CD4-positive, alpha-beta T cell treated with Interleukin-15 for 1 hour (primary cell): ENCODE measurements at places on chromosomes 12 and 14.

DNA sequence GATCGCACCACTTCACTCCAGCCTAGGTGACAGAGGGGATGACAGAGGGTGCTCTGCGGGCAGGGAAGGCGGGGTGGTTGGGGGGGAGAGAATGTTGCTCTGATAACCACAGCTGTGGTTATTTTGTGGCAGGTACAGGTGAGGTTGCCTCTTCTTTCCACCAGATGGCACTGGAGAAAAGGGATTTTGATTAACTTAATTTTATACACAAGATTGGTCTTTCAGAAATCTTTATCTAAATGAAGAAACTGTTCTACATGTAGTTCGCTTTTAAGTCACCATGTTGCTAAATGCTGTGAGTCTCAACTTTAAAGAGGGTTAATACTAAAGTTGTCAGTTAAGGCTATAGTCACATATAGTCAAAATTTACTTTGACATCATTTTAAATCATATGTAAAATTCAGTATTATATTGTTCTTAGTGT, 25.7 kb downstream of the FGF23 start:
- DNase-seq, result peak; percentile 22

- DNase-seq, result no peak
Observed at GRCh38 chr12:29756741-29757390, 26.9 kb downstream of the TMTC1 start.

DNA sequence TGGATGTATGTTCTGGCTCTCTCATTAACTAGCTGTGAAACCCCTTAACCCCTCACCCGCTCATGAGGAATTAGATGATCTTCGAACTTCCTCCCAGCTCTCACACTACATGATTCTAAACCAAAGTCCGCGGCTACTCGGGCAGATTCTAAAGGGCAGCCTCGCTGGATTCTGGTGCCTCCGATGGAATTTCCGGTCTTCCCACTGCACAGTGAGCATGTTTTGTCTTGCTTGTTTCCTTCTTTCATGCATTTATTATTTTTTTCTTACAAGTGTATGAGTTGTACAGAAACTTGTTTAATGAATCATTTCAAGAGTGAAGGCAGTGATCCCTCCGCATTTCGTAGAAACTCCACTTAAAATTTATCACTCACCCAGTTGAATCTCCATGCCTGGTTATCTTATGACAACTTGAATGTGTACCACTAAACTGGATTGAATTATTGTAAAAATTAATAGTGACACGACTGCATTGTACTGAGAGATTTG, 4.5 kb upstream of the HCAR3 start:
- no peak for DNase-seq

DNA sequence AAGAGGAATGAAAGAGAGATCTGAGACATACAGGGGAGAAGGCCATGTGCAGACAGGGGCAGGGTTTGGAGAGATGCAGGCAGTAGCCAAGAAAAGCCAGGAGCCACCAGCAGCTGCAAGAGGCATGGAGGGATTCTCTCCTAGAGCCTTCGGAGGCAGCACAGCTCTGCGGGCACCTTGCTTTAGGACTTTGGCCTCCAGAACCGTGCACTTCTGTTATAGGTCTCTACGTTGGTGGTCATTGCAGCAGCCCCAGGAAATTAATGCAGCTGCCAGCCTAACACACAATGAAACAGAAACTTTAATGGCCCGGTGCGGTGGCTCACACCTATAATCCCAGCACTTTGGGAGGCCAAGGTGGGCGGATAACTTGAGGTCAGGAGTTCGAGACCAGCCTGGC, 14.7 kb upstream of the VRK1 start:
- no peak for DNase-seq

GRCh38 chr12:74775276-74775675, 237.6 kb downstream of the ATXN7L3B start:
- DNase-seq, result no peak

- no peak for DNase-seq
Observed at GRCh38 chr14:77099425-77100167, 1.5 kb downstream of the CIPC start.

- DNase-seq, result no peak
Observed at GRCh38 chr14:78790271-78790670, 620.1 kb downstream of the NRXN3 start.

DNA sequence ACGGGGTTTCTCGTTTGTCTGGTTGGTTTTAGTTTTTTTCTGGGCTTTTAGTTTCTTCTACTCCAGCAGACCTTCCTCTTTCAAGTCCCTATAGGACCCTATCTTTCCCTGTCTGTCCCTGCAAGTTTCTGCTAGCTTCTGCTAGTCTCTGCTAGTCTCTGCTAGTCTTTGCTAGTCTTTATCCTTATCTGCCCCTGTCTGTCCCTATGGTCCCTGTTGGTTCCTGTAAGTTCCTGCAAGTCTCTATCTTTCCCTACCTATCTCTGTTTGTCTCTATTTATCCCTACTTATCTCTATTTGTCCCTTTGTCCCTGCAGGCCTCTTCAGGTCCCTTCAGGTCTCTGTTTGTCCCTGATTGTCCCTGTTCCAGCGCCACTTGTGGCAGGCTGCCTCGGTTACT, 81.5 kb upstream of the PLEKHG7 start:
- DNase-seq, result no peak

GRCh38 chr12:38930990-38931389, 25.6 kb upstream of the CPNE8 start:
- no peak for DNase-seq
